ENCODE measurements at places on chromosomes 5 and 9.

DNA sequence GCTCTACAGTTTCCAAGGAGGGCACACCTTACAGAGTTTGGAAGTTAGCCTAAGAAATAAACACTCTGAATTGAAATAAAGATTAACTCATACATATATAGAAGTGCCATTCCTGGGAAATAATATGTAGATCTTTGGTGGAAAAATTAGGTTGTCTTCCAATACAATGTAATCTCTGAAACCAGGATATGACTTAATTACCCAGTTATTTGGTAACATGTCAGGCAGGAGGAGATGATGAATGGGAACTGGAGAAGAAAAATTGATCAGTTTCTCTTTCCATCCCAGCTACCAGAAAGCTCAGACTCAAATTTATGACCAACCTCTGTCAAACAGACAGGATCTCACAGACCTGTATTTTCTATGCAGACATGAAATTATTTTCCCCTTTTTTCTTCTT lies 215.2 kb upstream of the SNX2 start:
- no peak for DNase-seq

DNA sequence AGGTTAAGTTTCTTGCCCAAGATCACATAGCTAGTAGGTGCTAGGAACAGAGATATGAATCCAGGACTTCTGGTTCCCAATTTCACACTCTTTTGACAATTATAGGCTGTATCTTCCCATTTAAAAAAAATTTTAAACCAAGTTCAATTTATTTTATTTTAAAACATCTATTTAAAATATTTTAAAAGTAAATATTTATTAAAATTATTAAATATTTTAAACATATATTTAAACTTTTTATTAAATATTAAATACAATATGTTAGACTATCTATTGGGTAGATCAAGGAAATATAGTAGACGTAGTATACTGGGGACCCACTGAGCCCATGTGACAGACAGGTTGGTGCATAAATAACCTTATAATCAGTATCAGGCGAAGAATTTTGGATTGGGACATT lies 54.8 kb downstream of the GLRA1 start:
- DNase-seq, result no peak

DNA sequence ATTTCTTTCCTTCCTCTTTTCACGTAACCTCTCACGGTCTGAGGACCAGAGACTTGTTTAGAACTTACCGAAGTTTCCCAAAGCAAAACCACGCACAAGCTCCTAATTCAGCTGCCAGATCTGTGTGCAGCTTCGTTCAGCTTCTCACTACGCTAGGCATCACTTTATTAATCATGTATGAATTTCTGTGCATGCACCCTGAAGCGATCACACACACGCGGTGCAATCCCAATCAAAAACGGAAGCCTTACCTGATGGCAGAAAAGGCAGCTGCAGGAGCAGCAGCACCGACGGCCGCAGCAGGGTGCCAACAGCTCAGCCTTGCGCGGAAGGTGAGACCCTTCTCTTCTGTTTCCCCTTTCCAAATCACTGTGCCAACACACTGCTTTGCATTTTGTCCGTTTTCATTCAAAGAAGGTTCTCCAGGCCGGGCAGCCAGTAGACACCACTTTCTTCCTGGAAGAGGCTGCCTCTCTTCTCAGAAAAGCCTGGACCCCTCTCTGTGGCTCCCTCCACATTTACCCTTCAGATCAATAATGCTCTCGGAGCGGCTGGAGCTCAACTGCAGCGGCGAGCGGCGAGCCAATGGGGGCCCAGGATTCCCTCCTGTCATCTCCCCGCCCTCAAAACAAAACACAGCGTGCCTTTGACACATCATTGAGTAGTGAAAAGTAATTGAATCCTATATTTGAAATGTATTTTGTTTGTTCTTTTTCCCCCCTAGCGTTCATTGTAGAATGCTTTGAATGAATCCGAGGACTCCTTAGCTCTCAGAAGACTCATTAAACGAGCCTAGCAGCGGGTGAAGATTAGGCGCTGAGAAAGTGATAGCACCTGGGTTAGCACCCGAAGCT lies at the start of gene CDH12:
CDH12 (minus strand) TSS at position 538 of the 854 bp plus-strand sequence.
- DNase-seq, result no peak

- no peak for DNase-seq
These were observed 58.1 kb upstream of the KLF9 start for GRCh38 chr9:70472268-70473249.

- peak; percentile 17 for DNase-seq
These were observed 232.6 kb downstream of the MAST4 start for GRCh38 chr5:66828548-66829357.

GRCh38 chr5:172427202-172427601 lies 27.1 kb downstream of the SH3PXD2B start:
- DNase-seq, result no peak

GRCh38 chr5:167948251-167948650 lies 343.2 kb upstream of the WWC1 start:
- DNase-seq, result no peak

DNA sequence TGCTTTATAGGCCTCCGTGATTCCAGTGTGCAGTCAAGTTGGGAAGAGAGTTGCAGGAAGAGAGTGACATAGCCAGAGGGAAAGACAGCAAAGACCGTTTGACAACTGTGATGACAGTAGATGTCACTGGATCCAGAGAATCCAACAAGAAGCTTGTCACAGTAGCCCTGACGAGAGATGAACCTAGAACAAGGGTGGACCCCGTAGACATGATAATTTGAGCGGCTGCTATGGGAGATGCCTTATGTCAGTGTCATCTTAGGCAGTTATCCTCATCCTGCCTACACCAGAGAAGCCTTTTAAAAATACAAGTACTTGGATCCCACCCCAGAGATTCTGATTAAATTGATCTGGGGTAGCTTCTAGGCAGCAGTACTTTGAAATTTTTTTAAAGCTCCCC lies 125.4 kb downstream of the AOPEP start:
- DNase-seq, result no peak

- DNase-seq, result no peak
These were observed 55.3 kb upstream of the EXOC3 start for GRCh38 chr5:387491-388265.

DNA sequence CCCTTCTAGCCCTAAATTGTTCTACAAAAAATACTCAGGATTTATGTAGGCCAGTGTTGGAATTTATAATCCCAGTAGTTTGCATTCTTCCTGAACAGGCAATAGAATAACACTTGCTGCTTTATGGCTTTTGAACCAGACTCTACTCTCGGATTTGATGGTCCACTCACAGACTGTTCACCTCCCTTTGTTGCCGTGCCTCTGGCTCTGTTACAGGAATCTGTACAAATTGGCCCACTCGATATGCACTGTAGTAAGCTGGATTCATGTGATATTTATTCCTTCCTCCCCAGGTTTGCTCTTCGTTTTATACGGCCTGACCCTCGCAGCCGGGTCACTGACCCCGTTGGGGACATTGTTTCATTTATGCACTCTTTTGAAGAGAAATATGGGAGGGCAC lies 43.7 kb downstream of the FAF2 start:
- DNase-seq, result no peak

GRCh38 chr5:89053547-89053946 lies 170.6 kb upstream of the MEF2C start:
- DNase-seq, result no peak

GRCh38 chr9:112642126-112642525 lies 75.8 kb downstream of the INIP start:
- peak; percentile 8 for DNase-seq

GRCh38 chr5:34687269-34688011 lies 31.3 kb downstream of the RAI14 start:
- DNase-seq, result no peak

GRCh38 chr5:14728459-14728938 lies 64.0 kb downstream of the OTULIN start:
- no peak for DNase-seq

DNA sequence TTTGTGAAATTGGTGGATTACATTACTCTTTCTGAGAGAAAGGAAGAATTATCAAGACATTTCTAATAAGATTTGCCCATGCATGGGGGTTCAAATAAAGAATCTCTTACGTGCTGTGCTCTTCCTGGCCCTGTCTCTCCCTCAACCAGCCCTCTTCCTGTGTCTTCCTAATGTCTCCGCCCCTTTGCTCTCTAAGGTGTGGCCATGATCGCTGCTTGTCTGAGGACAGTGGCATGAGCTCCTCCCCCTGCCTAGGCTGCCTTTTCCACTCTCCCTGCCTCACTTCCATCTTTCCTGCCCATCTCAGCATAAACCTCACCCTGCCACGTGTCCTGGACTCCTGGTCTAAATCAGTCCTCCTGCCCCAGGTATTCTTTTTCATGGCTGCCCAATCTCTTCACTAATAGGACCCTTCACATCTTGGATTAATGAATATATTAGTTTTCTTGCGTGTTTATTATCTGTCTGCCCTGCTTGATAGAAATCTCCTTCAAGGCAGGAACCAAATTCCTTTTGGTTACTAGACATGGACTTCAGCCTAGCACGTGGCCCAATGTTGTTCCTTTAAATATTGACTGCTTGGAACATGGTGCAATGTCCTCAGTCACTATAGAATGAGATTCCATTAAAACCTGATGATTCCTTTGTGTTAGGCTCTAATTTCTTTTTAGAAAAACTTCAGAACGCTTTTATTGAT lies 122.3 kb downstream of the MTRR start:
- DNase-seq, result no peak

GRCh38 chr5:108193021-108193795 lies 188.7 kb downstream of the FBXL17 start:
- no peak for DNase-seq

DNA sequence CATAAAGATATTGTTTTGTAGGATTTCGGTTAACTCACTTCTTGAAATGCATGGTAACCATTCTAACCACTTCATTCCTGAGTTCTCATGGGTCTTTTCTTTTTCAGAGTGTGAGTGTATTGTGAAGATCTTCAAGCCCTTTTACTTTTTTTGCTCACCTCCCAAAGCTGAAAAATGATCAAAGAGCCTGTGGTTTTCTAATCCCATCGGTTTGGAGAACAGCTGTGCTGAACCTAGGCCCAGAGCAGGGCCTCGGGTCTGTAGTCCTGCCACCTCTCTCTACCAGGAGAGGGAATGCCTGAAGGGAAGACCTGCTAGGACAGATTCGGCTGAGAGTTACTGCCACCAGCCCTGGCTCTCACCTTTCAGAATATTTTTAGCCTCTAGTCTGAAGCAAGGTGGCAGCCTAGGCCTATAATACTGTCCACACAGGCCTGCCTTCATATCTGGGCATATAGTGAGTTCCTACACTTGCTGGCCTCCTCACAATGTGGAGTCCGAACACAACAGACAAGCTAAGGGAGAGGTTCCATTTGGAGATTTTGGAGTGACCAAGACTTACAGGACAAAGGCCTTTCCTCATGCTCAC lies 13.8 kb downstream of the RGMB start:
- no peak for DNase-seq

DNA sequence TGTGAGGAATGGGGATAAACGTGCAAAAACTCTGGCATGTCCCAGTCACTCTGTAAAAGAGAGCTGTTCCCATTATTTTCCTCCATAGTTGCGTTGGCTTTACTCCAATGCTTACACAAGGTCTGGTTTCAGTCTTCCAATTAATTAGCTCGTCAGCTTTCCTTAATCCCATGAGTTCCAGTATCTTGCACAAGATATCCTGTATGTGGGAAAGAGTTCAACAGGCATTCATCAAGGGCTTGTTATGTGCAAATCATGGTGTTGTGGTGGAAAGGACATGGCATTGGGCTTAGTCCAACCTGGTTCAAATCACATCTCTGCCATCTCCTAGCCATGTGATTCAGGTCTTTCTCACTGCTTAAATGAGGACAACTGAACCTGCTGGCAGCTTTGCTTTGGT lies 77.5 kb upstream of the PANK3 start:
- no peak for DNase-seq

DNA sequence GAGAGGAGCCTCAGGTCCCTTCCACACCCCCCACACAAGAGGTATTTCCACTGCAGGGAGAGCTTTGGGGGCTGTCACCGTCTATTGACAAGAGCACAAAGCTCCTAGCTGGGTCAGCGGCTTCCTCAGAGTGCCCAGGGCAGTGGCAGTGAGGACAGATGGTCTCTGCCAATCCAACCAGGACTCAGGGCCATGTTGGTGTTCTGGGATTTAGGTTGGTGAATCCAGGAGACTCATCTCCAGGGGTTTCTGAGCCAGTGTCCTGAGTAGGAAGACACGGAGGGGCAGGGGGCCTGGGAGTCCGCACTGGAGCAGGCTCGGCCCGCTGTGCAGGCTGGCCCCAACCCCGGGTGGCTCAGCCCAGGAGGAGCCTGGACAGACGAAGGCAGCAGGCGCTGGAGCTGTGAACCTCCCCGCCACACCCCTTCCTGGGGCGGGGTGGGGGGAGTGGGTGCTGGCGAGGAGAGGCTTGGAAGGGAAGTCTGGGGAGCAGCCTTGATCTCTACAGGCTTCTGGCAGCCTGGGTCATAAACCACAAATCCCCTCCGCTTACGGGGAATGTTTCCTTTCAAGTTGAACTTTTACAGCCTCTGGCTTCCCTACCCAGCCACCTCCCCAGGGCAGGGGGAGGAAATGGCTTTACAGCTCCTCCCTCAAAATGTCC lies 19.6 kb downstream of the CRB2 start:
- DNase-seq, result no peak

DNA sequence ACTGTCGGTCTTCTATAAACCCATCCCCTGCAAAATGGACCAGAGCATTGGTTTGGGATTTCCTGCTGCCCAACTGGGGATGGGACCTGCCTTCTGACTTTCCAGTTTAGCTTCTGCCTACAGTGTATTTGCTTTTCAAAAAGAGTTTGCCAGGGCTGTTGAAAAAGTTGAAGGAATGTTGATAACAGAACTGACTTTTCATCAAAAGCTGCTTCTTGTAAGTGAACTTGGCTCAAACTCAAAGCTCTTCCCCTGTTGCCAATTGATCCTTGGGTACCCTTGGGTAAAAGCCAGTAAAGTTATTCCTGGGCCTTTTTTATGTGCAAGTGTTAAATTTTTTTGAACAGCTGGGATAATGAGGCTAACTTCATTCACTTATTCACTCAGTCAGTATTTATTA lies 142.9 kb upstream of the SLC30A5 start:
- no peak for DNase-seq

- DNase-seq, result no peak
These were observed 15.0 kb downstream of the SLC6A3 start for GRCh38 chr5:1430121-1430795.

GRCh38 chr5:38466424-38467189 lies 89.8 kb downstream of the LIFR start:
- DNase-seq, result no peak

GRCh38 chr5:149938791-149939358 lies 5.7 kb downstream of the PDE6A start:
- DNase-seq, result no peak

DNA sequence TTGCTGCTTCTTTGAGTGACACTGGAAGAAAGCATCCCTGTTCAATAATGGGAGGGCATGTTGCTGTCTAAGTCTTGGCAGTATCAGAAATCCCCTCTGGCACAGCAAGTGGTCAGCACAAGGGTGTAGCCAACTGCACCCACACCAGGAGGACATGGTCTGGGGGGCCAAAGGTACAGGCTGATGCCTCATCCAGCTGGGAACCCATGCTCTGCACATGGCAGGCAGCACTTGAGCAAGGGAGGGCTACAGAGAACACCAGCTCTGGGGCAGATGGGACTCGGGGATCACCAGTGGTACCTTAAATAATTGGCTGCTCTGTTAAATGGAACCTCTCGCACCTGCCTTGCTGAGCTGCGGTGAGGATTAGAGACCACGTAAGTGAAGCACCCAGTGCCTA lies 265.2 kb downstream of the SYK start:
- no peak for DNase-seq

GRCh38 chr5:114317751-114318150 lies 44.1 kb upstream of the KCNN2 start:
- DNase-seq, result no peak

- DNase-seq, result no peak
These were observed 17.0 kb downstream of the PRRT1B start for GRCh38 chr9:131562032-131562959.

Measured in DMS79 treated with DMSO at 0.1 percent for 48 hours (cell line).